ENCODE measurements at places on chromosomes 7 and 10. TPM values are rescaled to one million over a fixed set of nuclear protein-coding genes. Genes with fewer than 3 reads are reported as not detected.

The NT5C3A gene
- 41.4 TPM for total RNA-seq

The AKR1C2 gene
- 3,442 TPM for total RNA-seq

The AS3MT gene
- total RNA-seq, result 4.7 TPM

The GIMAP8 gene
- total RNA-seq, result not detected

The ADAM12 gene
- 6.3 TPM for total RNA-seq

The SSC4D gene
- 1.1 TPM for total RNA-seq

The PRKCQ gene
- total RNA-seq, result 4.2 TPM

The OR6B1 gene
- total RNA-seq, result not detected

The SFXN2 gene
- 4.4 TPM for total RNA-seq

The CALCR gene
- total RNA-seq, result not detected

The C10orf90 gene
- total RNA-seq, result 2.7 TPM

The HKDC1 gene
- total RNA-seq, result 19.1 TPM

The THSD7A gene
- 2.8 TPM for total RNA-seq

The AKR1C4 gene
- 0.18 TPM for total RNA-seq

The SFTPA2 gene
- total RNA-seq, result not detected

The GRID1 gene
- total RNA-seq, result 0.38 TPM

The EPHB6 gene
- total RNA-seq, result 0.81 TPM

The CNPY1 gene
- not detected for total RNA-seq

The TMEM130 gene
- 0.19 TPM for total RNA-seq

The TMEM213 gene
- total RNA-seq, result not detected

The OR2A14 gene
- total RNA-seq, result not detected

The GPR15LG gene
- not detected for total RNA-seq

The FRA10AC1 gene
- total RNA-seq, result 5.7 TPM

The CBX3 gene
- total RNA-seq, result 234 TPM

The FXYD4 gene
- not detected for total RNA-seq

The ANKRD30A gene
- total RNA-seq, result 0.64 TPM

The ZNF25 gene
- 2.7 TPM for total RNA-seq

The PDZD7 gene
- 0.71 TPM for total RNA-seq

The TEX36 gene
- total RNA-seq, result not detected

The OPN4 gene
- not detected for total RNA-seq

The TMEM229A gene
- not detected for total RNA-seq

The LIPN gene
- not detected for total RNA-seq

The RHBDD2 gene
- total RNA-seq, result 87.8 TPM

The ZFAND4 gene
- total RNA-seq, result 6.0 TPM

The ANXA8L1 gene
- total RNA-seq, result 87.4 TPM

The AKR1C1 gene
- 514 TPM for total RNA-seq

The PSD gene
- total RNA-seq, result 0.72 TPM

The DENND11 gene
- 6.6 TPM for total RNA-seq

The ARHGEF5 gene
- total RNA-seq, result 1.6 TPM

The LMOD2 gene
- total RNA-seq, result not detected

The MDFIC gene
- total RNA-seq, result 26.5 TPM

The LEP gene
- total RNA-seq, result not detected

The ASZ1 gene
- total RNA-seq, result not detected

The COPG2 gene
- total RNA-seq, result 13.2 TPM

The PHKG1 gene
- 0.63 TPM for total RNA-seq

The LFNG gene
- 12.7 TPM for total RNA-seq

The ASB10 gene
- total RNA-seq, result not detected

The TACC2 gene
- 91.1 TPM for total RNA-seq

The ZNF503 gene
- total RNA-seq, result 12.5 TPM

The AGR2 gene
- 155 TPM for total RNA-seq

The STK32C gene
- total RNA-seq, result 44.3 TPM

The PRKAR1B gene
- 25.9 TPM for total RNA-seq

The TRPV5 gene
- not detected for total RNA-seq

The SPDYE8 gene
- total RNA-seq, result not detected

The CFAP70 gene
- 0.19 TPM for total RNA-seq

The PRLHR gene
- total RNA-seq, result not detected

The DBF4 gene
- total RNA-seq, result 33.4 TPM

Measured in A549 treated with DMSO at 1 μM for 4 hours (cell line).